T-helper 22 cell (primary cell): ENCODE measurements at places on chromosomes 6 and 20.

DNA sequence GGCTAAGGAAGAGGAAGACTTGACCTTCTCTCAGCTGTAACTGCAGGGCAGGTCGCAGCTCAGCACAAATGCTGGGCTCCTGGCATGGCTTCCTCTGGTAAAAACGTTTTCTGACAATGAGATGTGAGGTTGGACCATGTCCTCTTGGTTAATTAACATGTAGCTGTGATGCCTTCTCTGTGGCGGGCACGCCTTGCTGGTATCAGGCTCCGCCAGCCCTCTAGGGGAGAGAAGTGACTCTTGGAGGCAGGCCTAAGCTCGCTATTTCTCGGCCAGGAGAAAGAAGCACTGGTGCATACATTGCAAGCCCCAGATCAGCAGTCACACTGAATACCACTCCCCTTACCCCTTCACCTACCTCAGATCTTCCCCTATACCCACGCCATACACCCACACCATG, 65.0 kb downstream of the QRSL1 start:
- no peak for DNase-seq

DNA sequence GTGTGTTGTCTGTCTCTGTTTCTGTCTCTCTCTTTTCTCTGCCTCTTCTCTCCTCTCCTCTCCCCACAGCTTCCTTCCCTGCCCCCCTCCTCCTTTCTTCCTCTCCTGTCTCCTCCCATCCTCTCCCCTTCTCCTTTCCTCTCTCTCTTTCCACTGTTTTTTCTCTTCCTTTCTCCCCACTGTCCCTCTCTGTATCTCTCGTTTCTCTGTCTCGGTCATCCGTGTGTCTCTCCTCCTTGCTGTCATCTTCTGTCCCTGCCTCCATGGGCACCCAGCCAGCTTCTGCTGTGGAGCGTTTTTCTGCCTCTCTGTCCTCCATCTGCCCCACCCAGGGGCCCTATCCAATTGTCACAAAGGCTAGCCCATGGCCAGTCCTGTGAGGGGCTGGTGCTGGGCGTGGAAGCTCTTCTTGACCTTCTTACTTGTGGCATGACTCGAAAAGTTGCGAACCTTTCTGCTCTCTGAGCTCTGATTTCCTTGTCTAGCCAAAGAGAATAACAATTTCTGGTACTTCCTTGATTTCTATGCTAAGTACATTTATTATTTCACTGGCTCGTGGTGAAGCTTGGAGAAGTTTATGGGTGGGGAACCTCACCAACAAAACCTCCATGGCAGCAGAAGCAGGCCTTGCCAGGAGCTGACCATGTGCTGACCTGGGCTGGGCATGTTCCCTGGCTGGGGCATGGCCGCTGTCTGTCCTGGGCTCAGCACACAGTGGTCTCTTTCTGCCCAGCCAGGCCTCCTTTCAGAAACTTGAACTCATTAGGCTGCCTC, 69.3 kb downstream of the CEBPB start:
- no peak for DNase-seq

- no peak for DNase-seq
These were observed 400.1 kb downstream of the PLCB1 start for GRCh38 chr20:8532169-8532568.

- DNase-seq, result no peak
These were observed 602.4 kb downstream of the COL12A1 start for GRCh38 chr6:74603322-74604076.

- DNase-seq, result no peak
These were observed 54.3 kb downstream of the FAM229B start for GRCh38 chr6:112141707-112142106.

DNA sequence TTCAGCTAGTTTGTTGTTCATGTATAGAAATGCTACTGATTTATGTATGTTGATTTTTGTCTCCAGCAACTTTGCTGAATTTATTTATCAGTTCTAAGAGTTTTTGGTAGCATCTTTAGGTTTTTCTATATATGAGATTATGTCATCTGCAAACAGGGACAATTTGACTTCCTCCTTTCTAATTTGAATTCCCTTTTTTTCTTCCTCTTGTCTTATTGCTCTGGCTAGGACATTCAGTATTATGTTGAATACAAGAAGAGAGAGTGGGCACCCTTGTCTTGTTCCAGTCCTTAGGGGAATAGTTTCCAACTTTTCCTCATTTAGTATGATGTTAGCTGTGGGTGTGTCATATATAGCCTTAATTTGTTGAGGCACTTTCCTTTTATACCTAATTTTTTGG, 58.2 kb downstream of the CDH26 start:
- DNase-seq, result no peak

DNA sequence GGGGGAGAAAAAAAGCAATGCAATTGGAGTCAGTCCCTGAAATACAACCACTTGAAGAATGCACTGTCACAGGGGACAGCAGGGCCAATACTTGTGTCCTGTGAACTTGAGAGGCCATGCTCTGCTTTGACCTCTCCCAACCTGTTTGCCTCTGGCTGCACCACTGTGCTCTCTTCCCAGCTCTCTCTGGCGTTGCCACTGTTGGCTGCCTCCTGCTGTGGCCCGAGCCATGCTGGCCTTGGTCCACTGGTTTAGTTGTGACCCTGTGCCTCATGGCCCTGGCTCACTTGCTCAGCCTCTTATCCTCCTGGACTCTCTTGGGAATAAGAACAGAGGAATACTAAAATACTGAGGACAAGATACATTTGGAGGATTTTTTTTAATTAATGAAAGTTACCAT, 14.5 kb upstream of the FBXO30 start:
- DNase-seq, result no peak

GRCh38 chr20:1037039-1037438, 34.9 kb upstream of the RSPO4 start:
- no peak for DNase-seq

DNA sequence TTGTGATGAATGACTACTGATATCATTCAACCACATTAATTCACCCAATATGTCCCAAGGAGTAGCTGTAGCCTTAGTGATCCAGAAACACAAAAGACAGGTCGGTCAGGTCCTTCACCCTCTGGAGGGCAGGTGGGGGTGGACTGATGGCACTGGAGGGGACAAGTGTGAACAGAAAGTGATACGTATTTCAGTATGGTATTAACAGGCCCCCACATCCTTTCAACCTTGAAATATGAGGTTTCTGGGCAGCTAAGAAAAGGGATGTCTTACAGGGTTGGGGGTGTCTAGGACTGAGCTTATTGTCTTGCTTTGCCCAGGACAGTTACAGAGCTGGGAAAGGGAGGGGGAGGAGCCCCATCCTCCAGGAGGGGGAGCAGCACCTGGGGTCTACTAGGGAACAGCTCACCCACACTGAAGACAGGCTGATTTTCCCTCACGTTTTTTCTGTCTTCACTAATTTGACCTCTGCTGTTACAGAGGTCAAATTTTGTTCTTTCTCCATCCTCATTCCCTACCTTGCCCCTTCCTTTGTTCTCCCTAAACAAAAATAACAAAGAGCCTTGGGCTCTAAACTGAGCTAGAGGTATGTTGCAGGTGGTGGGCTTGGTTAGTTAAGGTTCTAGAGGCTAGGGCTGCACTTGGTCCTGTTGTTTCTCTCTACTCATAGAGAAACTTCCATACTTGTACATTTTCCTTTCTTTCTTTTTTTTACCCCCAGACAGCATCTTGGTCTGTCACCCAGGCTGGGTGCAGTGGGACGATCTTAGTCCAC, 38.0 kb upstream of the EEF1A1 start:
- no peak for DNase-seq

DNA sequence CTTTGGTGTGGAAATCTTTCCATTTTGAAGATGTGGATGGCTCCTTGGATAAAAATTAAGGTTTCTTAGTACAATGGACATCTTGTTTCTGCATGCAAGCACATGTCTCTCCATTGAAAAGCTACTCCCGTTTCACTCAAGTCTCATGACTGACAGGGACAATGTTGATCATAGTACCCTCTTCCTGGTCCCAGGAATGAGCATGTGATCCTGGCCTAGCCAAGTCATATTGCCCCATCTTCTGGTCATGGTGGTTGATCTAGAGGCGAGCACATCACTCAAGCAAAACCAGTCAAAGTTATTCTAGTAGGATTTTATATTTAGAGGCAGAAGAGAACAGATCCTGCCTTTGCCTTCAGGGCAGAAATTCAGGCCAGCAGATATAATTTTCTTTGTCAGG, 12.2 kb upstream of the CBLN4 start:
- DNase-seq, result no peak

DNA sequence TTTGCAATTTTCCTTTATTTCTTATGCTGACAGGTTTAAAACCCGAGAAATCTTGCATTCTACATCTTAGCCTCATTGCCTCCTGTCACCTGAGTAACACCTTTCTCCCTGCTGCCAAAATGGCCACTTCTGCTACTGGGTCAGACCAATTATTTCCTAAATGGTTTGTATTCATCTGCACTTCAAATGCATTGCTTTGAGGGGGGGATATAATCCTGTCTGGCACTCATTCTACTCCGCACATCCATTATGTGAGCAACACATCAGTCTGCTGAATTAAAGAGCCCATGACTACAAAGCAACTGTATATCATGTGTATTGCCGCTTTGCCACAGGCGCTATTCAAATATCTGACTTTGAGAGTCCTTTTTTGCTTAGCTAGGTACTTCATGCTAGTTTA, 141.6 kb upstream of the TSHZ2 start:
- DNase-seq, result no peak

GRCh38 chr6:50826037-50826761, 7.5 kb downstream of the TFAP2B start:
- no peak for DNase-seq

DNA sequence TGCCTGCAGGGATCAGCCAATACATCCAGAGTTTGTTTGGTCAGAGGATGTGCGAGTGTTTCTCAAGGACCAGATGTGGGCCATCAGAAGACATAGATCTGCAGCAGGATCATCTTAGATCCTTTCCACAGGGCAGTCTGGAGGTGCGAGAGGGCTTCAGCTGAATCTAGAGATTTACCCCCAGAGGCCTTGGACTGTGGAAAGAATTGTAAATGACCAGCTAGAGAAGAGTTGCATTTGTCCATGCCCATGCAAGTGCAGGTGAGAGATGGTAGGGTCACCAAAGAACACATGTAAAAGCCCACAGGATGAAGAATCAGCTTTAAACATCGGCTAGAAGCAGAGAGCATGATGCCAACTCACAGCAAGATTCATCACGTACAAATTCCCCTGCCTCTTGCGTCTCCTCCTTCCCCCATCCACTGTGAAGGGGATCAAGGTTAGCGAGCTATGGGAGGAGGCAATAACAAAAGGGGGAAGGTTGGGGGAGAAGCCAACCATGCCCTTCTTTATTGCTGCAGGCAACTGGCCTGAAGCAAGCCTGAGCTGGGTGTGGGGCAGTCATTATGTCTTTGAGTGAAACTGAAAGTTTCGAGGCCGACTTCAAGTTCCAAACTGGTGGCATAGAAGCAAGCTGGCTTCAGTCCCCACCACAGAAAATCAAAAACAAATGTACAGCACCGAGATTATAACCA, 83.5 kb downstream of the SCML4 start:
- DNase-seq, result no peak

DNA sequence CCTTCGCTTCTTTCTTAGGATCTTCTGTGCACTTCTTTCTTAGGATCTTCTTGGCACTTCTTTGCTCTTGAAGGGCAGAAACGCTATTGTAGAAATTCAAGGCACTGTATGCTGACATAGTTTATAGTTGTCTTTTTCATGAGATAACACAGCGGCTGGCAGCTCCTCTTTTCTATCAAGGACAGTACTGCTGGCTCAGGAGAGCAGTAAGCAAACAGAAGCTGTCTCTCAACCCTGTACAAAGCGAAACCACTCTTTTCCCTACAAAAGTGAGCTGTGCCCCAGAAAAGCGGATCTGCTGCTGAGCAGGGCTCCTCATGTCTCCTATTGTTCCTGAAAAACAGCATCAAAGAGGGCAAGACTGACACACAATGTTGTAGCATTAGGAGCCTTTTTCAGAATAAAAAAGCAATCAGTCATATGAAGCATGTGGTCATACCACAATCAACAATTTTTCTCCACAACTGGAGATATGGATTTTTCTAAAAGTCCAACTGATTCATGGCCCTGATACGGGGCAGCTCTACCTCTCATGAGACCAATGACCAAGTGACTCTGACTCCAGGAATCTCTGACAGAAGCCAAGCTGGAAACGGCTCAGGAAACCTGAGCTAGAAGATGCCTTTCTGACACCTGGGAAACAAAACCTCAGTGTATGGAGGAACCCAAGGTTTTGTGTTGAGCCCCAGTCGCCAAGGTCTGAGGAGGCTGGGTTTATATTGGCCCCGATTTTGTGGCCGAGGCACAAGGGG, 255.9 kb downstream of the ESR1 start:
- DNase-seq, result no peak

DNA sequence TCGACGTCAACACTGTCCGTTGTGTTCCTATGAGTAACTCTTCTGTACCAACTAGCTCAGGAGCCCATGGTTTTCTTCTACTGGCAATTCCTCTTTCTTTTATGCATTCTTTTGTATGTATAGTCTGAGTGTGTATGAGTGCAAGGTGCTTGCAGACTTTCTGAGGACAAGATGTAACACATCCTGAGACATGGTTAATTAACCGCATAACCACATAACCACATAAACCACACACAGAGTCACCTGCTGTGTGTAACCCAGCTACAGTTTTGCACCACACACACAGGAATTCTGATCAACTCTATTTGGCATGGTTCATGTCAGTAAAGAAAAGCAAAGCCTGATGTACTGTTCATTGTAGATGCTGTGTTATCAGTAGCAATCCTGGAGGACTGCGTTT, 98.6 kb downstream of the DACT2 start:
- no peak for DNase-seq

DNA sequence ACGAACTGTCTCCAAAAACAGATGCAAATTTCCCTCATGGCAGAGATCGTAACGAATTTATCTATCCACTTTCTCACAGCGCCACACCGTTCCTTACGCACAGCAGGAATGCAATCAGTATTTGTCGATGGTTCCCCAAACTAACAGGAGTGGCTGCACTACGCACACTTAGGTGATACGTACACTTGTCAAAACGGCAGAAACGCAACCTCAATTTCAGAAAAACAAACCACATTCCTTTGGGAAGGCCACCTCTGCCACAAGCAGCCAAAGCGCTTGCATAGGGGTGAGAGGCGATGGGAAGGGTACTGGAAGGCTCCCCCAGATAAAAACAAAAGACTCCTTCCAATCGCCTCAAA, 638 bp downstream of the MDN1 start:
- no peak for DNase-seq

DNA sequence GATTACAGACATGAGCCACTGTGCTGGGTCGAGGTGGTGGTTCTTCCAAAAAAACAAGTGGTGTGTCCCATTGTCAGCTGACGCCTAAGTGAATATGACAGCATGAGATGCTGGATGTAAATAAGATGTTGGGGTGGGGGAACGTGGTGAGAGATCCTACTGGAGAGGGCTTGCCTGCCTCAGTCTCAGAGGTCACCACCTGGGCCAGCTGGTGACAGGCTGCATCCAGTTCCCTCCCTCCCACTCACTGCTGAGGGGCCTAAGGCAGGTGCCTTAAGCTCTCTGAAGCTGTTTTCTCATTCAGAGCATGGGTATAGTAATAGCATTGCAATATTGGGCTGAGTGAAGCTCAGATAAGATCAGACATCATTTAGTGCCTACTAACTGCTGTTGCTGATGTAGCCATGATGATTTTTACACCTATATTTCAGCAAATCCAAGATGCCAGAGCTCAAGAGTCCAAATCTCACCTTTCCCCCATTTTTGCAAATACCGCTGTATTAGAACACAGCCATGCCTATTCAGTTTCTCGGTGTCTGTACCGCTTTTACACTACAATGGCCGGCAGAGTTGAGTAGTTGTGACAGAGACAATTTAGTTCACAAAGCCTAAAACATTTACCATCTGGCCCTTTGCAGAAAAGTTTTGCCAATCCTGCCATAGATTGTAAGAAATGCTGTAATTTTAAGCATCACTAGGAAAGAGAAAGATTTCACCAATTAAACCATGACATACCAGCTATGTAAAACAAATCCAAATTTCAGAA, 171.3 kb downstream of the ANKRD60 start:
- no peak for DNase-seq
